ENCODE measurements at places on chromosomes 3 and 15. TPM values are rescaled to one million over a fixed set of nuclear protein-coding genes. Genes with fewer than 3 reads are reported as not detected.

DNA sequence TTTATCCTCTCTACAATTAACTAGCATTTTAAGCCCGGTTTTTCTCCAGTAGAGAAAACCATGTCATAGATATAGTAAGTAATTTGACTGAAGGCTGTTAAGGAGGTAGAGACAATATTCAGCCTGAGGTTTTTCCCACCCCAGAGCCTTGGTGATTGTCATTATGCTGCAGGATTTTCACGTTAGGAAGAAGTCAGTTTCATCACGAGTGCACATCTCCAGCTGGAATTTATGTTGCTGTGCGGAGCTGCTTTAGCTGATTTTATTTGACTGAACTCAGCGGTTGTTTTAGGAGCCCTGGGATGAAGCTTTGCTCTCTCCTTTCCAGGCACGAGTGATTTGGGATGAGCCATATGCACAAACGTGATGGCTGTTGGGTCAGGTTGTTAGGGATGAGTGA, 271.3 kb upstream of the RGMA start:
- H3K4me3 ChIP-seq: no peak overlapping the region
- H3K4me1 ChIP-seq: no peaks in the 10 kb centered on the region
- H3K27me3 ChIP-seq: no peaks in the 10 kb centered on the region
- H3K36me3 ChIP-seq: no peaks in the 10 kb centered on the region
- DNase-seq: no peak
- no peak overlapping the region for H3K27ac ChIP-seq

Gene TEX55
- total RNA-seq: not detected

- no peak overlapping the region for H3K4me3 ChIP-seq
- H3K36me3 ChIP-seq: no peaks in the 10 kb centered on the region
- DNase-seq: no peak
- H3K4me1 ChIP-seq: no peaks in the 10 kb centered on the region
These were observed 19.9 kb upstream of the HEG1 start for GRCh38 chr3:125075738-125076137.

DNA sequence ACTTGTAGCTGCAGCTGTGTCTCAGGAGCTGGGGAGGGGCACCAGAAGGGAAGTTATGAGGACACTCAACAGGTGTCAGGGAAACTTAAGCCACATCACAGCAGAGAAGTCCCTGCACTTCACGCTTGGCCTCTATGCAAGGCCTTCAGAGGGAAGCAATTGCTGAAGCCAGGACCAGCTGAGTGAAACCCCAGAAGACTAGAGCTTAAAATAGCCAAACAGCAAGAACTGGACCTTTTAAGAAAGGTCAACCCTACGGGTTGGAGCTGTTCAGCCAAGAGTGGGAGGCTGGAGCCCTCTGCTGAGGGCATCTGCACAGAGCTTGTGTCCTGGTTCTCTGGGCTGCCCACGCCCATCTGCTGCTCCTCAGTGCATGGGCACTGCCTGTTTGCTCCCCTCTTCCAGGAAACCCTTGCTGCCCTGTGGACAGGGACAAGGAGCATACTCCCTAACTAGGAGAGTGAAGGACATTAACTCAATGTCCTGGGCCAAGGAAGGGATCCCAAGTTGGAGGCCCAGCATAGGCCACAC, 3.9 kb upstream of the GRAMD2A start:
- no peaks in the 10 kb centered on the region for H3K27me3 ChIP-seq
- peaks cover 3% of the 10 kb centered on the region for H3K4me1 ChIP-seq
- no peak for DNase-seq
- H3K4me3 ChIP-seq: no peak overlapping the region
- H3K27ac ChIP-seq: no peak overlapping the region
- peaks cover 65% of the 10 kb centered on the region for H3K36me3 ChIP-seq

DNA sequence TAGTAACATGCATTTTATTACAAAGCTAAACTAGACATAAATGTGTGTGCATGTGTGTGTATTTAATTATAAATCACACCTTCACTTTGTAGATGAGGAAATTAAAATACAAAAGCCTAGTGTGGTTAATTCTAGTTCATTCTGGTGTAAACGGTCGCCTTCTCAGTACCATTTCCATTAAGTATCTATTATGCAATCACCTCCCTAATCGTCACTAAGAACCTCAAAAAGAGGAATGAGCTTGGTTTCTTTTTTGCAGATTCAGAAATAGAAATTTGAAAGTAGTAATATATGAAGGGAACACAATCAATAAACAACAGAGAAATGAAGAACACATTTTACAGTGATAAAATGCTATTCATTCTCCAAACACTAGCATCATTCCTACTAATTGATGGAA, 233.2 kb downstream of the ZBBX start:
- H3K36me3 ChIP-seq: no peaks in the 10 kb centered on the region
- no peak for DNase-seq
- H3K27ac ChIP-seq: no peak overlapping the region
- no peak overlapping the region for H3K4me3 ChIP-seq

GRCh38 chr3:177102553-177102952, 94.7 kb downstream of the TBL1XR1 start:
- H3K27me3 ChIP-seq: no peaks in the 10 kb centered on the region
- H3K36me3 ChIP-seq: no peaks in the 10 kb centered on the region
- H3K4me3 ChIP-seq: no peak overlapping the region
- peaks cover 42% of the 10 kb centered on the region for H3K4me1 ChIP-seq

- no peaks in the 10 kb centered on the region for H3K4me1 ChIP-seq
- H3K27ac ChIP-seq: no peak overlapping the region
- H3K36me3 ChIP-seq: no peaks in the 10 kb centered on the region
- no peak overlapping the region for H3K4me3 ChIP-seq
These were observed 102.9 kb downstream of the PLCH1 start for GRCh38 chr3:155641956-155642355.

DNA sequence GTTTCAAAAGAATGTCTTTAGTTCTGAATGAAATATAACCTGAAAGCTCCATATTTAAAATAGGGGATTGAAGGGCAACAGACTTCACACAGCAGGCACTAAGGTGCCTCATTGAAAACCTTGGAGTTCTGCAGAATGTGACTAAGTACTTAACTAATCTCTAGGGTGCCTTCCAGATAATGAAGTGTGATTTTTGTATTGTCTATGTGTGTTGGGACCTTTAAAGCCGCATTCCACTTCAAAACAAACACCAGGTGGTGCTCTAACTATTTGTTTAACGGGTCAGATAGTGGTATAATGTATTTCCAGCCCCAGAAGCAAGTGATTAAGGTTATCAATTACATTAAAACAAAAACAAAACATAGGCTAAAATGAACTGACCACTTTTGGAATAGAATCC, 28.0 kb downstream of the TFG start:
- H3K27ac ChIP-seq: no peak overlapping the region
- peaks cover 32% of the 10 kb centered on the region for H3K36me3 ChIP-seq
- H3K4me3 ChIP-seq: no peak overlapping the region
- H3K27me3 ChIP-seq: no peaks in the 10 kb centered on the region

DNA sequence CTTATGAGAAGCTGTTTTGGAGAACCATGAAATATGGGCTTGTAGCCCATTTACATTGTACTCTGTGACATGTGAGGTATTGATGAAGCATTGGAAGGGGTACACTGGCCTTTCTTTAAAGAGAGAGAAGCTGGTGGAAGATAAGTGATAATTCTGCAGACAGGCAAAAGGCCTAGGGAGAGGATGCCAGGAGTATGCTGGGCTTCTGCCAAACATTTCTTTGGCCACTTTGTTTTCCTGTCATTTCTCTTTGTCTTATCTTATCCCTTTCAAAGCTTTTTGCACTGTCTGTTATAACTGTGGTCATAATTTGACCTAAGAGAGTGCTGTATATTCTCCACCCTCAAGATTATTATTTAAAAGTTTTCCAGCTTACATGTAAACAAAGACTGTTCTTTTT, 109.6 kb upstream of the SEMA6D start:
- no peak overlapping the region for H3K4me3 ChIP-seq
- peaks cover 13% of the 10 kb centered on the region for H3K4me1 ChIP-seq
- DNase-seq: no peak
- H3K27ac ChIP-seq: no peak overlapping the region
- no peaks in the 10 kb centered on the region for H3K36me3 ChIP-seq
- no peaks in the 10 kb centered on the region for H3K27me3 ChIP-seq

DNA sequence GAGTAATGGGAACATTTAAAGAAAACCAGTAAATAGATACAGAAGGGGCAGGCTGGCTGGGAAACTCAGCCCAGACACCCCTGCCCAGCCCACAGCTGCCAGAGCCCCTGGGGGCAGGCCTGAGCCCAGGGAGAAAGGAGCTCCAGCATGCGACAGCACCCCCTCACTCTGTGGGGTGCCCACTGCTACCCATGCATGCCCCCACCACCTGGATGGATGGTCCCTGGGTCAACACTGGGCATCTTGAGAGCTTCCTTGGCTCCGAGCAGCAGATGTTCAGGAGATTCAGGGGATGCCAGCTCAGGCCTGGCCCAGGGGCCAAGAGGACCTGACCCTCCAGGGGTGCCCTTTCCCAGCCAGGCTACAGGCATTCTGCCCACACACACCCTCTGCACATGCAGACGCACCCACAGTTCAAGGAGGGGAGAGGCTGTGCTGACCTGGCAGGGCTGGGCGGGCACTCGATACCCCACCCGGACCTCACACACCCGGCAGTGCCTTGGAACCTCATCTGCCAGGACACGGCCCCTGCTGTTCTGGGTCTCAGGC, 31.5 kb downstream of the PTH1R start:
- no peak overlapping the region for H3K27ac ChIP-seq
- H3K4me1 ChIP-seq: peaks cover 25% of the 10 kb centered on the region
- DNase-seq: no peak
- H3K4me3 ChIP-seq: peak overlapping the region; percentile 28

DNA sequence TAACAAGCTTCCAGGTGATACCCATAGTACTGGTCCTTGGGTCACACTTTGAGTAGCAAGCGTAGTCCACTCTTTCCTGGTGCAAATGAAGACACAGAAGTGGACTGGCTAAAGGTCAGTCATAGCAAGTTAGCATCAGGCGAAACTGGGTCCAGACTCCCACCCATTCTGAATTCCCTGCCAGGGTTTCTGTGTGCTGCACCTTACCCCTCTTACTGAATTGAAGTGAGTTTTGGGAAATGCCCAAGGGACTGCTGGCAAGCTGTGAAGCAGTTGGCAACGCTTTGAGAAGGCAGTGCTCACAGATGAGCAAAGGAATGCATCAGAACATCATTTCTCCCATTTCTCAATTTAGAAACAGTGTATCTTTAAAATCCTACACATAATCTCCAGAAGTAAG, 1.8 kb upstream of the LSG1 start:
- no peaks in the 10 kb centered on the region for H3K36me3 ChIP-seq
- no peak overlapping the region for H3K27ac ChIP-seq
- no peak for DNase-seq
- no peak overlapping the region for H3K4me3 ChIP-seq
- H3K27me3 ChIP-seq: no peaks in the 10 kb centered on the region

DNA sequence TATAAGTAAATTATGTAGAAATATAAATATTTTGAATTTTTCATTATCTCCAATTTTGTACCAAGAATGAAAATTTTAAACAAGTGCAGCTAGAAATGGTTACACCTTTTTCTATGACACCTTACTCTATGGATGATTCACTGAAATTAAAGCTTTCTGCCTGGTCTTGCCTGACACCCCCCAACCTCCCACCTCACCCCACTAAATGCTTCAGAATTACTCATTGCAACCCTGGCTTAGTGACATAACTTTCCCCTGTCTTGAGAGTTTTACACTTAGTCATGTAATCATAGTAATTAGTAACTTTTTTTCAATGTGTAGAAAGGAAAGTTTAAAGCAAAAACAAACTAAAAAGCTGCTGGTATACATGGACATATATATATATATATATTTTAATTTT, 42.0 kb upstream of the MEIS2 start:
- no peaks in the 10 kb centered on the region for H3K36me3 ChIP-seq
- H3K27me3 ChIP-seq: no peaks in the 10 kb centered on the region
- H3K4me3 ChIP-seq: no peak overlapping the region
- H3K27ac ChIP-seq: no peak overlapping the region
- no peaks in the 10 kb centered on the region for H3K4me1 ChIP-seq

DNA sequence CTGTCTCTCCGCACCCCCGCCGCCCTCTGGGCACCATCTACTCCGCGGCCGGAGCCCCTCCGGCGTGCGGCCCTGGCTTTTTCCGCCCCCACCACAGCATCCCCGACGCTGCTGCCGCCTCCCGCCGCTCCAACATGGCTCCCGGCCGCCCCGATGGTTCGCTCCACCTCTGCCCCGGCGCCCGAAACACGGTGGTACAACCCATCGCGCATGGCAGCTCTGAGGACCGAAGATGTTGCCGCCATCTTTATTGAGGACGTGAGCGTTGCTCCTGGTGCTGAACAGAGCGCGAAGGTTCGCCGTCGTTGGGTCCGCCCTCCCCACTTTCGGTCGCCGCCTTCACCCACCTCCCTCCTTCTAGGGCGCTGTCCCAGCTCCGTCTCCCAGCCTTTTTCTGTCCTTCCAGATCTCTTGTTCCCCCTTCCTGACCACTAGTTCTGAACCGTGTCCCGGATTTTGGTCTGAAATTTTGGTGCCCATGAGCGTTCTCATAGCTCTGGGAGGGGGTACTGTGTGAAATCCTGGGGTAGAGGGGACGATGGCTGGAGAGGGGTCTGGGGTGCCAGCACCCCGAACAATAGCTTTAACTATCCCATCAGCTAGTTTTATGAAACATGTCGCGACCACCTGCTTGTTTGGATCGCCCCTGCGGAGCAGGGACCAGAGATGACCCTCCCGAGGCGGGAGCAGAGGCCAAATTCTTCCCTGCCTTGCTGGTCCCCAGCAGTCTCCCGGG, at the start of gene CELSR3:
CELSR3 (minus strand) TSS at position 134 of the 736 bp plus-strand sequence. CDS start 252 bp downstream, outside the sequence.
- H3K36me3 ChIP-seq: no peaks in the 10 kb centered on the region
- H3K27me3 ChIP-seq: no peaks in the 10 kb centered on the region
- no peak for DNase-seq
- peak within 1 kb of the TSS; percentile 82 for H3K4me3 ChIP-seq
- peaks cover 21% of the 10 kb centered on the region for H3K4me1 ChIP-seq

DNA sequence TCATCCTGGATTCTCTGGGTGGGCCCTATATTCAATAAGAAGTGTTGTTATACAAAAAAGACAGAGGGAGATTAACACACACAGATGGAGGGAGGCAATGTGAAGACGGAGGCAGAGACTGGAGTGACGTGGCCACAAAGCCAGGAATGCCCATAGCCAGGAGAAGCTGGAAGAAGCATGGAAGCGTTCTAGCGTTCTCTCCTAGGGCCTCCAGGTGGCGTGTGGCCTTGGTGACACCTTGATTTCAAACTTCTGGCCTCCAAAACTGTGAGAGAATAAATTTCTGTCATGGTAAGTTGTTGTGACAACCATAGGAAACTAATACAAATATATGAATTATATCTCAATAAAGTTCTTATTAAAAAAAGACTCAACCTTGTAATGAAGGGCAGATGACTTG, 21.3 kb downstream of the THBS1 start:
- no peaks in the 10 kb centered on the region for H3K4me1 ChIP-seq
- no peaks in the 10 kb centered on the region for H3K36me3 ChIP-seq
- H3K27me3 ChIP-seq: no peaks in the 10 kb centered on the region

DNA sequence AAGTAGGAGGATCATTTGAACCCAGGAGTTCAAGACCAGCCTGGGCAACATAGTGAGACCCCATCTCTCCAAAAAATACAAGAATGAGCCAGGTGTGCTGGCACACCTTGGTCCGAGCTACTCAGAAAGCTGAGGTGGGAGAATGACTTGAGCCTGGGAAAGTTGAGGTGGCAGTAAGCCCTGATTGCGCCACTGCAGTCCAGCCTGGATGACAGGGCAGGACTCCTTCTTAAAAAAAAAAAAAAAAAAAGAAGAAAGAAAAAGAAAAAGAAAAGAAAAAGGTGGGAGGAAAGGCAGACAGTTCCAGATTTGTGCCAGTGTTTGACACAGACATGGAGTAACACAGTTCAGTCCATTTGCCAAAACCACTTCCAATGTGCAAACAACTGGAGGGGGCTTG, 75.7 kb downstream of the ATP10A start:
- H3K36me3 ChIP-seq: no peaks in the 10 kb centered on the region
- no peak for DNase-seq
- H3K27ac ChIP-seq: peak overlapping the region; percentile 53
- peaks cover 89% of the 10 kb centered on the region for H3K4me1 ChIP-seq
- H3K4me3 ChIP-seq: no peak overlapping the region
